ENCODE measurements at places on chromosomes 5 and 9.

- DNase-seq, result no peak
Measured at GRCh38 chr5:167710444-167711073, 580.9 kb upstream of the WWC1 start.

- DNase-seq, result no peak
Measured at GRCh38 chr9:102309379-102309778, 570.9 kb upstream of the GRIN3A start.

- no peak for DNase-seq
Measured at GRCh38 chr9:71737455-71737854, 30.9 kb downstream of the CEMIP2 start.

GRCh38 chr5:16508730-16509531 is 43.3 kb upstream of the ZNF622 start:
- no peak for DNase-seq

DNA sequence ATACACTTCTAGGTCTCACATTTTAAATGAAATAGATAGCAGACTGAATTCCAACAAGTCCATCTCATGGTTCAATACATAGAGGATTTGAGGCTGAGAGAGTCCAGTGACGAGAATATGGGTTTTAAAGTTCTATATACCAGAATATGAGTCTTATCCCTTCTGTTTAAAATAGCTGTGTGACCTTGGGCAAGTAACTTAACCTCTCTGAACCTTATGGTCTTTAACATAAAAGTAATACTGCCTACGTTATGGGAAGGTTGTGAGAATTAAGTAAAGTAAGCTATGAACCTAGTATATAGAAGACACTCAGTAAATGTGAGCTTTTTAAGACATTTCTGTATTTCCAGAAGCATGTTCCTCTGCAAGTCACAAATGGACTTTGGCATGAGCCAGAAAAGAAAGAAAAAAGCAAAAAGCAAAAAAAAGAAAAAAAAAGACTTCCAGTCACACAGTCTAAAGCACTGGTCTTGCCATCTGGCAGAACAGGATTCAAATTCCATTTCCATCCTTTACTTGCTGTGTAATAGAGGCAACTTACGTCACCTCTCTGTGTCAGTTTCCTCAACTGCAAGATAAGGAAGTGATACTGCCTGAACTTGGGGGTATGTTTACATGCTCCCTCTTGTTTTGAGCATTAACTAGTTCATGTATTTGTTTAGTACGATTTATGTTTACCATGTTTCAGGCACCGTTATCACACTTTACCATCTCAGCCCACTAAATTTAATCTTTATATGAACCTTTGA is 248.2 kb downstream of the TRIM32 start:
- DNase-seq, result no peak

DNA sequence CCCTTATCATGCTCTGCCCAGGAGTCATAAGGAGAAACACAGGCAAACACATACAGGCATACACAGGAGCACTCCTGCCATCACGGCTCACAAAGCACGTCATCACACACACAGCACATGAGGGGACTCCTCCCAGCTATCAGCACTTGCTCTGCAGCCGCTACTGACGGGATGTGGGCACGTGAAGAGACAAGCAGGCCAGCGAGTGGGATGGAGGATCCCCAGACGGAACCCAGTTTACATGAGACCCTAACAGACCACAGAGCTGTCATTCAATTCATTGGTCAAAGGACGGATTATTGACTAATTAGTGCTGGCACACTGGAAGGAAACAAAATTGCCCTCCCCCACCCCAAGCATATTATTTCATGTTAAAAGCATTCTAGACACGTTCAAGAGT is 53.6 kb downstream of the SEMA4D start:
- DNase-seq, result peak; percentile 59

- no peak for DNase-seq
Measured at GRCh38 chr5:179872828-179873575, 14.4 kb upstream of the MRNIP start.

DNA sequence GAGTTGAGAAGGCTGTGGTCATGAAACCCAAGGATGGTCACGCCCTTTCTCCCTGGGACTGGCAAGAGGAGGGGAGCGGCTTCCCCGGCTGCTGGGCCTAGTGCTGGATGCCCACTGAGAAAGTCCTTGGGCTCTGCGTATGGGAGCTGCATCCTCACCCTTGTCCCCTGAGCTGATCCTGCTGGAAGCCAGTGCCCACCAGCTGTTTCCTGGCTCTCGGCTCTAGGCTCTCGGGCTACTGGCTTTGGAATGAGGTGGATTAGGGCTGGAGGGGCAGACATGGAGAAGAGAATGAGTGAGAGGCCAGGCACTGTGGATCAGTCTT is 149.3 kb upstream of the PPP1R26 start:
- DNase-seq, result no peak

GRCh38 chr9:31536471-31536870 is 848.0 kb upstream of the ACO1 start:
- no peak for DNase-seq

GRCh38 chr5:6757414-6757969 is 44.3 kb downstream of the TENT4A start:
- DNase-seq, result no peak

- DNase-seq, result no peak
Measured at GRCh38 chr5:76715486-76715735, 515 bp upstream of the F2R start.

DNA sequence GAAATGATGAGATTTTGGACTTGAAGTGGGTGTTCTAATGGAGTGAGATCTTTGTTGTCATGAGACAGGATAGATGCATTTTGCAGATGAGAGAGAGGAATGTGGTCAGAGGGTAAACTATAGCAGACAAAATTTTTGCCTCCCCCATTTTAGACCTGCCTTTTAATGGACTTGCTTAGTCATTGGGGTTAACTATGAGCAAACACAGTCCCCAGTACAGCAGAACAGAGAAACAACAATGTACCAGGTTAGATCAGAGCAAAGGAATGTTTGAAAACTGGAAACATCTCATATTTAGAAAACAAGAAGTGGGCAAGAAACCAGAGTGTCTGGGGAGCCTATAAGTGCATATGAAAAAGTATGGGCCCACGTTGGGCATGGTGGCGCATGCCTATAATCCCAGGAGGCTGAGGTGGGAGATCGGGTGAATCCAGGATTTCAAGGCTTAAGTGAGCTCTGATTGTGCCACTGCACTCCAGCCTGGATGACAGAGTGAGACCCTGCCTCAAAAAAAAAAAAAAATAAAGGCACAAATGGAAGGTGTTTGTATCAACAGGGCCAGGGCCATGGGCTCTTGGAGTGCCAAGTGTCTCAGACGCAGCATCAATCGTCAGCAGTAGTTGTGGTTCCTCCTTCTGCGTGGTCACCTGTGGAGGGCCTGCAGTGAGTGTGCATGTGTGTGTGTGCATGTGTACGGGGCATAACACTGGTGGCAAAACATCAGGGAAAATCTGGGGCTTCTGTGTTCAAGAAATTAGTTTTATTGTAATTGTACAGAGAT is 214.4 kb upstream of the S1PR3 start:
- no peak for DNase-seq

GRCh38 chr5:89053547-89053946 is 170.6 kb upstream of the MEF2C start:
- no peak for DNase-seq

DNA sequence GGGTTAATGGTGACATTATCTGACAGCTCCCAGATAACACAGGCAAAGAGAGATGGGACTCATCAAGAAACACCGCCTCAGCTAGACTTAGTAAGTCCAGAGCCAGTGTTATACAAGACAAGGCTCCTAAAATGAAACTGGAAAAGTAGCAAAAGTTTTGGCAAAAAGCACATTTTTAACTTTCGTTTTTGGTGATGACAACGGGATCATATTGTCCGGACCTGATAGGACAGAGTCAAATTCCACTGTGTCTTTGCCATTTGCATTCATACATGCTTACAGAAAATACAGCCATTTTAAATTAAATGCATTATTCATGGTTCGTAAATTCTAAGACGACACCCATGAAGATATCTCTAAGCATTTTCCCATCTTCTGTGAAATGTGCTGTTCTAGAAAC is 152.1 kb downstream of the CRB2 start:
- no peak for DNase-seq

GRCh38 chr5:172909931-172910502 is 49.2 kb upstream of the RPL26L1 start:
- DNase-seq, result no peak

DNA sequence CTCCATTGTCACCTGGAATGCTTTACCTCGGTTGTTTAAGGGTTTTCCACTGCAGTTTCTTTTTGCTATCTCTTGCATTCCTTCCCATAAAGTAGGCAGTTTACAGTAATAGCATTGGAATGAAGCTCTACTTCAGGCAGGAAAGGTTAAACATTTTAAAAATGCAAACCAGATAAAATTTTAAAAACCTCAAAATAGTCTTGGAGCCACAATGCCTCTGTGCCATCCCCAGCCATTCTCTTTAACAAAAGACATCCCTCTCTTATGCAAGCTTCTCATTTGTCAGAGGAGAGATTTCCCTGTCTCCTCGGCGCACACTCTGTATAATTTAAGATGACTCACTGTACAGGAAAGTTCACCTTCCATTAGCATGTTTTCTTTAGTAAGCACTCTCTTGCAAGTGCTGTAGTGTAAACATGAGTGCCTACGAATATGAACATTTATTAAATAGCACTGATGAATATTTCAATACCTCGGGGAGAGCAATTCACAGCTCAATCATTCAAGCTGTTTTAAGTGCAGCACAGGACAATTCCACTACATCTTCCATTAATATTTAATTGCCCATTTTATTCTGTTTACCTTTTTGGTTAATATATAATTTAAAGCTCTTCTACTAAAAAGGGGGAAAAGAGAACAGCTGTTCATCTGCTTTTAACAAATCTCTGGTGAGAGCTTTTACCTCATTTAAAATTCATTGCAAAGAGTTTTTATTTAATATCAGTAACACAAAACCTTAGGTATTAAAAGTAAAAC is 343.6 kb downstream of the SPATA31D1 start:
- DNase-seq, result no peak

- no peak for DNase-seq
Measured at GRCh38 chr9:71675105-71675856, 93.0 kb downstream of the CEMIP2 start.

DNA sequence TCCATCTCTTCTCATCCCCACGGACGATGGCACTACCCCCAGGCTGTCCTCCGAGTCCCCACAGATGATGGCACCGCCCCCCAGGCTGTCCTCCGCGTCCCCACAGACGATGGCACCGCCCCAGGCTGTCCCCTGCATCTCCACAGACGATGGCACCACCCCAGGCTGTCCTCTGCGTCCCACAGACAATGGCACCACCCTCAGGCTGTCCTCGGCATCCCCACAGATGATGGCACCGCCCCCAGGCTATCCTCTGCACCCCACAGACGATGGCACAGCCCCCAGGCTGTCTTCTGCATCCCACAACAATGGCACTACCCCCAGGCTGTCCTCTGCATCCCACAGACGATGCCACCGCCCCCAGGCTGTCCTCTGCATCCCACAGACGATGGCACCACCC is 57.4 kb upstream of the PTCH1 start:
- DNase-seq, result no peak

DNA sequence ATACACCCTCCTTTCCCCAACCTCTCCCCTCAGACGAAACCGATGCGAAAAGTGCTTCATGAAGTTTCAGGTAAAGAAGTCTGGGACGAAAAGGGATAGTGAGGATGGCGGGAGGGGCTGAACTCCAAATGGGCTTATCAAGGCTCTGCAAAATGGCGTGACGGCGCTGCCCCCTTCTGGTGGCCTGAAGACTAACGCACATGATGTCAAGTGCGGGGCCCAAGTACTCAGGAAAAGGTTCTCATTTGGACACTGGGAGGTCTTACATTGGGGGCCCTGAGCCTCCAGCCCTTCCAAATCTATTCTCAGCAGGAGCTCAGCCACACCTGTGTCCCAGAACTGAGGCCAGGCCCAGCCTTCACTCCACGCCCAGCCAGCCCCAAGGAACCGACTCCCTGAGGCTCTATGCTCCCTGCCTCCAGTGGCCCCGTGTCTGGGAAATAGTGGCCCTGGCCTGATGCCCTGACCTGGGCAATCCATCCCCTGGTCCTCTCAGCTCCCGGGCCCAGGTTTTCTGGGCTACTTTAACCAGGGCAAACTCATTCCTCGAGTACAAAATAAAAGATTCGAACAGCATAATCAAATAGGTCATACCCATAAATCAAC is 119.9 kb downstream of the KCNIP1 start:
- DNase-seq, result no peak

GRCh38 chr9:109161471-109161870 is 5.6 kb downstream of the FRRS1L start:
- DNase-seq, result no peak

- no peak for DNase-seq
Measured at GRCh38 chr9:99962680-99963261, 56.3 kb downstream of the STX17 start.

DNA sequence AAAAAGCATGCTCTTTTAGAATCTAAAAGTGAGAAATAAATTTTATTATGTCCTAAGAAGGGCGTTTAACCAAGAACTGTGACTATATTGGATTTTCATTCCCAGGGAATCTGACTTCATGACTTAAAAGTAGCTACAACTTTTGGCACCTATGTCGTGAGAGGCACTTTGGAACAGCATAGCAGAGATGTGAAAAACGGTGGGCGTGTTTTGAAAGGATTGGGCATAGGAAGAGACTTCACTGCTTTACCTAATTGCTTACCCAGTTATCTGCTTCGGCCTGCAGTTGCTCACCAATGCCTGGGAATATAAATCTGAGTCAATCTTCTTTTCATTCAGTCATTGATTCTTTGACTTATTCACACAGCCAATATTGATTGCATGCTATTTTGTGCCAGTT is 363.4 kb downstream of the DNAH5 start:
- no peak for DNase-seq

- DNase-seq, result no peak
Measured at GRCh38 chr5:34474573-34475021, 181.5 kb upstream of the RAI14 start.

- DNase-seq, result no peak
Measured at GRCh38 chr5:104172976-104173375, 610.4 kb upstream of the NUDT12 start.

- no peak for DNase-seq
Measured at GRCh38 chr5:130884023-130884422, 281.0 kb downstream of the HINT1 start.

DNA sequence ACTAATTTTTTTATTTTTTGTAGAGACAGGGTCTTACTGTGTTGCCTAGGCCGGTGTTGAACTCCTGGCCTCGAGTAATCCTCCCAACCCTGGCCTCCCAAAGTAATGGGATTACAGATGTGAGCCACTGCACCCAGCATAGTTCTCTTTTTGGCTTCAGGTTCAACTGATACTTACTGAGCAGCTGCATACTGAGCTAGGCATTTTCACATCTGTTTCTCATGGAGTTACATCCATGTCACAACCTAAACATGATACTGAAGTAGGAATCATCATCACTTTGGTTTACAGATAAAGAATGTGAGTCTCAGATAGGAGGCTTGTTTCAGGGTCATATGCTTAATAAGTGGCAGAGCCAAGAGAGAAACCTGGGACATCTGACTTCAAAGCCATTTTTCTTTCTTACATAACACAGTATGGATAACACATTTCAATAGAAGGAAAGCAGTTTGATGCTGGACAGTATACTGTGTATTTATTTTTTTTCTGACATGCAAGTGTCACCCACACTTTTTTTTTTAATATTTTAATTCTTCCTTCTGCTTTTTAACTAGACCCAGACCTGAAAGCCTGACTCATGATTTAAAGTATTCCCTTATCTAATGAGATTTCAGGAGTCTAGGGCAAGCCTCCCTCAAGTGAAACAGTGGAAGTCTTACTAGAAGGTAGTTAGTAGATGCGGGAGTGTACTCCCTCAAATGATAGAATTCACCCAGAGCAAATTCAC is 90.8 kb downstream of the HACD4 start:
- DNase-seq, result no peak

- DNase-seq, result no peak
Measured at GRCh38 chr9:131706608-131706970, 33.3 kb downstream of the RAPGEF1 start.

- DNase-seq, result no peak
Measured at GRCh38 chr9:98099346-98099745, 19.7 kb downstream of the TRIM14 start.

All from activated naive CD4-positive, alpha-beta T cell treated with anti-CD3 and anti-CD28 coated beads, Interleukin-2, amount 50 U/mL, for 16 hours (primary cell).